Lower lobe of right lung (tissue), 2 donors: ENCODE measurements at places on chromosomes 13 and 19.
A peak's percentile ranks its signal among the peaks of the same experiment; 100 is the strongest.

DNA sequence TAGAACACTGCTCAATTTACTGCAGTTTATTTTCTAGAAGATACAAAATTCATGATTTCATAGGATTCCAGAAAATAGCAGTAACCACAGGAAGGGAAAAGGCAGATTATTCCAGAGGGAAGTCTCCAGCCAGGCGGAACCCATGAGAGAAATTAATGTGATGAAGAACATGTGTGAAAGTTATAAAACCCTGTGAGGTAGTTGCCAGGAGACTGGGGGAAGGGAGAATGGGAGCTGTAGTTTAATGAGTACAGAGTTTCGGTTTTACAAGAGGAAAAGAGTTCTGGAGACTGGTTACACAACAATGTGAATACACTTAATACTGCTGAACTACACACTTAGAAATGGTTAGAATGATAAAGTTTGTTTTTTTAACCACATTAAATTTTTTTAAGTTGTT lies 14.2 kb upstream of the PDX1 start:
- DNase-seq = no peak

GRCh38 chr13:29624997-29625396 lies 29.5 kb upstream of the SLC7A1 start:
- DNase-seq = no peak

- DNase-seq = no peak
Measured at GRCh38 chr19:19297759-19298158, 22.6 kb downstream of the SUGP1 start.

GRCh38 chr13:50531917-50532899 lies 311.3 kb downstream of the DLEU7 start:
- no peak for DNase-seq

- no peak for DNase-seq
Measured at GRCh38 chr19:55781112-55781511, 12.2 kb downstream of the RFPL4AL1 start.

GRCh38 chr13:101211261-101211660 lies 205.0 kb downstream of the NALCN start:
- DNase-seq = no peak

DNA sequence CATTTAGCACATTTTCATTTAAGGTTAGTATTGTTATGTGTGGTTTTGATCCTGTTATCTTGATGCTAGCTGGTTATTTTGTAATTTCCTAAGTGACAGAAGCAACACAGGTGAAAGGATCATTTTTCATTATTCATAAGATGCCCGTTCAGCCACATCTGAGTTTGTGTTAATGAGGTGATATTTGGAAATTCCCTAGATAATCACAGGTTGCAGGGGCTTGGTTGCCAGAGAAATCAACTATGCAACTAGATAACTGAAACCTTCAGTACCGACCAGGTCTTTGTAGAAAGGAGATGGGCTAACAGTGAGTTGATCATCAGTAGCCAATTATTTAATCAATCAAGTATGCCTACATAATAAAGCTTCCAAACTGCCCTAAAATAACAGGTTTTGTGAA lies 121.3 kb upstream of the UFM1 start:
- DNase-seq = no peak

- no peak for DNase-seq
Measured at GRCh38 chr19:50877338-50877737, 4.1 kb downstream of the KLK2 start.

- peak; percentile 81 for DNase-seq
Measured at GRCh38 chr13:31945202-31945961, 86.2 kb upstream of the FRY start.

DNA sequence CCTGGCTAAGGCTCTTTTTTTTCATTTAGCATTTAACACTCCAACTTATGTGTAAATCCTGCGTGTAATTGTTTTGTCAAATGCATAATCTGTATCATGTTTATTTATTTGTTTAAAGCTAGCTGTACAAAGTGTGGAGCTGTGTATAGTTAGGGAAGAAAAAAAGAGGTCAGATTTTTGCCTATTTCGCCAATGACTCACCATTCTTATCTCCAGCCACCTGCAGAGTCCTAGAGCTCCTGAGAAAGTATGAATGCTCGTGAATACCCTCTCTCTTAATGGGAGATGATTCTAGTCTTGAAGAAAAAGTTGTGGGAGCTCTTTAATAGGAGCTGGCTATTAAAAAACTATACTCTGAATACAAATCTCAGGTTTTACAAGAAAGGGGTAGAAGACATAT lies 778.8 kb upstream of the SLITRK5 start:
- DNase-seq = no peak

- DNase-seq = no peak
Measured at GRCh38 chr19:49436381-49437017, 4.8 kb downstream of the SLC17A7 start.

DNA sequence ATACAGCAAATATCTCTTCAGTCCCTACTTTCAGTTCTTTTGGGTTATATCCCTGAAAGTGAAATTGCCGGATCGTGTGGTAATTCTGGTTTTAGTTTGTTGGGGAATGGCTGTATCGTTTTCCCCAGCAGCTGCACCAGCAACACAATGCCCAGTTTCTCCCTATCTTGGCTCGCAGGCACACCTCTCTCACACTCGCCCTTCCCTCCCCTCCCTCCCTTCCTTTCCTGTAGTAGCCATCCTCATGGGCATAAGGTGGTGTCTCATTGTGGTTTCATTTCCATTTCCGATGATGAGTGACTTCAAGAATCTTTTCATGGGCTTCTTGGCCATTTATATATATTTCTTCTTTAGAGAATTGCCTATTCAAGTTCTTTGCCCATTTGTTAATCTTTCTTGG lies 8.6 kb upstream of the GPR18 start:
- no peak for DNase-seq

DNA sequence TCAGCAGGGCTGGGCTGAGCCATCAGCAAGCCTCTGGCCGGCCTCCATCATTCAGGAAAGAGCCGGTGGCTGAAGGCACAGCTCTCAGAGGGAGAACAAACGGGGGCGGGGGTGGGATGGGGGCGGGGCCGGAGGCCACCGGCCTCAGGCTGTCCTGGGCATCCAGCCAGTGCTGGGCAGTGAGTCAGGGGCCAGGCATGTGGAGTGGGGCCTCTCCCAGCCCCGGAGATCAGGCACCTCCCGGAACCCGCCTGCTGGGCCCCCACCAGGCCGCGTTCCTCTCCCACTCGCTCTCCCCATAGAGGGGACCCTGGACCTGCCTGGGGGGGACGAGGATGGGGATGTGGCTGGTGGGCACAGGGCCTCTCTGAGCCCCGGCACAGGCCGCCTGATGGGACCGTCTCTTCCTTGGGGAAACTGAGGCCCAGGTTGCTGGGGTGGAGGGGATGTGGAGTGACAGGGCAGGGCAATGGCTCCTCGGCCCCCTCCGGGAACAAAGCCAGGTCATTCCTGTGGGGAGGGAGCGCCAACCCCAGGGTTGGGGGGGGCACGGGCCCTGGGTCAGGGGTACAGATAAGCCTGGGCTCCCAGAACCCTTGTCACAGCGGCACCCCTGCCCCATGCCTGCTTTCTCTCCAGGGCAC lies 12.9 kb downstream of the SPC24 start:
- peak; percentile 92 for DNase-seq

DNA sequence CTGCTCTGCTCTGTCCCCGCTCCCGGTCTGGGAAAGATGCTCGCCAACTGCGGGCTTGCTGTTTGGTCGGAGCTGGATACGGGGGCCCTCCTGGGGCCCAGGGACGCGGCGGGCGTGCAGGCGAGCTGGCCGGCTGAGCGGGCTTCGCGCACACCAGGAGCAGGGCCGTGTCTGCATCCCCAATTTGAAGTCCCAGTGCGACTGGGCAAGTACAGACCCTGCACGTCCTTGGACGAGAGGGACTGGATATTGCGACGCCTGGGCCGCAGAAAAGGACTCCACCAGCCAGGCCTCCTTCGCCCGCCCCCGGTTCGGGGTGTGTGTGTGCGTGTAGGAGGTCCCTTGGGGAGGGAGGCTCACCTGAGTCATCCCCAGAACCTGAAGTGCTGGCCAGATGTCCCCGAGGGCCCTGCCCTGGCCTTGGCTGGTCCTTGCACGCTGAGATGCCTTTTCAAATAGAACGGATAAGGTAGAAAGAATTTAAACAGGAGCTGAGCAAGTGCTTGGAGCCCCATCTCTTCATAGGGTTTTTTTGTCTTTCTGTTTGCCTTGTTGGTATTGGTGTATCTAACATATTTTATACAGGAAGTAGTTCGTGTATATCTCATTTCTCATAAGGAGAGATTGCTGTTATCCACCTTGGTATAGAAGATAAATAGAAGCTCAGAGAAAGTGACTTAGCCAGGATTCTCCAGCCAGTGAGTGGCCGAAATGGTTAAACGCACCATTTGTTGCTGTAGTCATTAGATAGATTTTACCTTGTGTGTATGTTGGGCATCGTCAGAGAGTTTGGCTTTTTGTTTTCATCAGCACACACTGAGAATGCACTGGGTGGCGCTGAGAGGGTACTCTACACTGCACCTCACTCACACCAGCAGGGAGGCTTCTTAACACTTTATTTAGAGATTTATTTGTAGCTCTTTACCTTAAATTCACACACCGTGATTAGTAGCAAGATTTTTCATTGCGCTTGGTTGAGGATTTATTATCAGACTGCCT lies 1.1 kb downstream of the NAXD start:
- DNase-seq = no peak

- no peak for DNase-seq
Measured at GRCh38 chr13:75251188-75251587, 230.8 kb downstream of the TBC1D4 start.

- DNase-seq = no peak
Measured at GRCh38 chr13:42603571-42603970, 29.6 kb downstream of the TNFSF11 start.

- no peak for DNase-seq
Measured at GRCh38 chr13:41751734-41752445, 209.0 kb downstream of the VWA8 start.

GRCh38 chr19:48560095-48560530 lies 8.1 kb downstream of the SULT2B1 start:
- no peak for DNase-seq

DNA sequence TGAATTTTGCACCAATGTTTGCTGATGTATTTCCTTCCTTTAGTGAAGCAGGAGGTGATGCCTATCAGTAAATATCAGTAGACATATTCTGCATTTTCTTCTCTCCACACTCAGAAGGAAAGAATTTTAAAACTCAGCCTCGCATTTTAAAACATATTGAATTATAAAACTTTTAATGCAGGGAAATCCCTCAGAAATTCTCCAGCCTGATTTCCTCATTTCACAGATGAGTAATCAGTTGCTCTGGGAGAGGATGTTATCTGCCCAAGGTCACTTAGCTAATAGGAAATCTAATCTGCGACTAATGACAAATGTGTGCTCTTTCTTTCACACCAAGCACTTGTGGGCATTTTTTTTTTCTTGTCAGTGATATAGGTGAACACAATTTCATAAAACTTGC lies 320.6 kb downstream of the ITGBL1 start:
- DNase-seq = no peak

DNA sequence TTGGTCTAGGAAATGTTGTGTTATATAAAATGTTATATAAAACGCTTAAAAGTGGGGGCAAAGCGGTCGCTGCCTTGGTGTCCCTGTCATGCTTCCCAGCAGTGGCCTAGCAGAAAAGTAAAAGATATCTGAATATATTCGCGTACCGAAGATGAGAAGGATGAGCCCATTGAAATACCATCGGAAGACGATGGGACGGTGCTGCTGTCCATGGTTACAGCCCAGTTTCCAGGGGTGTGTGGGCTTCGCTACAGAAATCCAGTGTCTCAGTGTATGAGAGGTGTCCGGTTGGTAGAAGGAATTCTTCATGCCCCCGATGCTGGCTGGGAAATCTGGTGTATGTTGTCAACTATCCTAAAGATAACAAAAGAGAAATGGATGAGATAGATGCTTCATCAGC lies 110.9 kb upstream of the DIAPH3 start:
- DNase-seq = no peak

GRCh38 chr13:105847527-105848291 lies 687.8 kb downstream of the EFNB2 start:
- no peak for DNase-seq

GRCh38 chr19:7595466-7596133 lies at the start of gene CAMSAP3:
CAMSAP3 (plus strand) TSS chr19:7595863; CDS start chr19:7596003, 140 bp downstream.
- peak; percentile 77 for DNase-seq

GRCh38 chr13:75693227-75693626 lies 57.1 kb downstream of the LMO7 start:
- no peak for DNase-seq

DNA sequence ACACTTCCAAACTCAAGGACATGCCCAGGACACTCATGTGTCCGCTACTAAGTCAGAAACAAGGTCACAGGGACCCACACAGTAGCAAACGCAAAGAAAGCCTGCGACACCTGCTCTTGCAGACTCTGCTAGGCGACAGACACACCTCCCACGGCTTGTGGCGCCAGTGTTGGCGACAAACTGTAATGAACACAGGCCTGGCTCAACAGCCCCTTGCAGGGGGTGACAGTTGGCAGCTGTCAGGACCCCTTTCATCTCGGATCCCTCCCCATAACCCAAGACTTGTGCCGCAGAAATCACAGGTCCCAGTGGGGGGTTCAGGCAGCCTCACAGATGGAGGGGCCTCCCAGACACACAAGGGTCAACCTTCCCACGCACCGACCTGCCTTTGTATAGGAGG lies 364 bp downstream of the CKM start:
- DNase-seq = no peak

DNA sequence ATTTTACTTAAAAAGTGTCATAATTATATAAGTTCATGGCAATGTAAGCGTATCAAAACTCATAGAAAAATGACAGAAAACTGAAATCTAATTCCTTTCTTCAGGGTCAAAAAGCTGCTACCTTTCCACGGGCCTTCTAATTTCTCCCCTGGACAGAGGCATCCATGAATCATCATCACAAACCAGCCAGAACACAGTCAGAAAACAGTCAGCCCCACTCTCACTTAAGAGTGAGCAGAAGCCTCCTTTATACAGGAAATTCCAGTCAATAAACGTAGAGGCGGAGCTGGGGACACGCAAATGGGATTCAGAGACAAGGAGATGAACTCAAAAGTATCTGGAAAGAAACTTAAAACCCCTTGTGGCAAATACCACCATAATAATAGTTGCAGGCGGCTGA lies 54.2 kb upstream of the ABCC4 start:
- no peak for DNase-seq

GRCh38 chr13:109480011-109480955 lies 306.1 kb downstream of the IRS2 start:
- DNase-seq = no peak

- DNase-seq = no peak
Measured at GRCh38 chr19:19937403-19937802, 36.7 kb downstream of the ZNF93 start.

GRCh38 chr19:55986487-55986886 lies at the start of gene NLRP5:
NLRP5 (plus strand) TSS chr19:55986775.
- DNase-seq = no peak
